ENCODE measurements at places on chromosomes 3 and 15. TPM values are rescaled to one million over a fixed set of nuclear protein-coding genes. Genes with fewer than 3 reads are reported as not detected.

GRCh38 chr15:38888701-38889221 lies 324.1 kb upstream of the RASGRP1 start:
- no peaks in the 10 kb centered on the region for H3K4me1 ChIP-seq
- no peaks in the 10 kb centered on the region for H3K27me3 ChIP-seq
- no peaks in the 10 kb centered on the region for H3K36me3 ChIP-seq
- H3K27ac ChIP-seq = no peak overlapping the region
- no peak for DNase-seq

DNA sequence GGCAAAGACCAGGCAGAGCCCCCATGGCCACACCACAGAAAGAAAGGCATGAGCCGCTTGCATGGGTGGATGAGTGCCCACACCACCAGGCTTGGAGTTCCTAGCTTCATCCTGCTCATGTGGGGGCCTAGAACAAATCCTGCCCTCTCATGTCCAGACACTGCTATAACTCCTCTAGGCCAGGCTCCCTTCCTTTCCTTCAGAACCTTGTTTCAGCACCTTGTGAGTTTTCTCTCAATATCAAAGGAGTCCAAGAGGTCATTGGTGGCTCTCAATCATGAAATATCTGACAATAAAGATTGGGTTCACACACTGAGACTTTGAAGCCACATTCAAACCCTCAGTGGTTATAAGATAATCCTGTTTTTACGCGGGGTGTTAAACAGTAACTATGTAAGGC lies 12.7 kb downstream of the SLC6A20 start:
- no peak for DNase-seq
- H3K4me3 ChIP-seq = no peak overlapping the region
- H3K4me1 ChIP-seq = no peaks in the 10 kb centered on the region
- no peaks in the 10 kb centered on the region for H3K27me3 ChIP-seq

DNA sequence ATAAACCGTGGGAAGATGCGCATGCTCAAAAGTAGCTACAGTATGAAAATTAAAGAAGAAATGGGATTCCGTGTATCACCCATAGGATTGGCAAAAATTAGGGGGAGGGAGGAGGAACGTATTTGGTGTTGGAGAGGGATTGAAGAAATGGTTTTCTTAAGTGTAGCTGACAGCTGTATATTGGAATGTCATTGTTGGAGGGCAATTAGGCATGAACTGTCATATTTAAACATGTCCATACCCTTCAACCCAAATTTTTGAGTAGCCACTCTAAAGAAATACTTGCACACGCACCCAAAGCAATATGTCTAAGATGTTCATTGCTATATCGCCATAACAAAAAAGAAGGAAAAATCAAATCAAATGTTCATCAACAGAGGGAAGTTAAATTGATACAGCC lies 144.7 kb downstream of the TLE3 start:
- no peak overlapping the region for H3K4me3 ChIP-seq
- no peak overlapping the region for H3K27ac ChIP-seq
- H3K36me3 ChIP-seq = no peaks in the 10 kb centered on the region
- no peaks in the 10 kb centered on the region for H3K4me1 ChIP-seq

- no peaks in the 10 kb centered on the region for H3K4me1 ChIP-seq
- no peak overlapping the region for H3K4me3 ChIP-seq
These were observed 32.0 kb downstream of the IL17RD start for GRCh38 chr3:57133157-57133556.

GRCh38 chr15:76588811-76589747 lies 252.5 kb downstream of the ISL2 start:
- no peak overlapping the region for H3K27ac ChIP-seq
- peaks cover 22% of the 10 kb centered on the region for H3K36me3 ChIP-seq
- H3K27me3 ChIP-seq = no peaks in the 10 kb centered on the region
- no peak for DNase-seq
- H3K4me3 ChIP-seq = no peak overlapping the region

GRCh38 chr3:194957743-194958240 lies 272.1 kb downstream of the FAM43A start:
- H3K27me3 ChIP-seq = peaks cover 4% of the 10 kb centered on the region
- peaks cover 8% of the 10 kb centered on the region for H3K4me1 ChIP-seq

- H3K27ac ChIP-seq = no peak overlapping the region
- H3K27me3 ChIP-seq = no peaks in the 10 kb centered on the region
- no peaks in the 10 kb centered on the region for H3K36me3 ChIP-seq
These were observed 214.5 kb downstream of the SLC9A9 start for GRCh38 chr3:143633816-143634215.

GRCh38 chr15:53482055-53482454 lies 277.4 kb downstream of the WDR72 start:
- no peak overlapping the region for H3K27ac ChIP-seq
- no peaks in the 10 kb centered on the region for H3K27me3 ChIP-seq
- no peaks in the 10 kb centered on the region for H3K4me1 ChIP-seq
- DNase-seq = no peak
- no peaks in the 10 kb centered on the region for H3K36me3 ChIP-seq

DNA sequence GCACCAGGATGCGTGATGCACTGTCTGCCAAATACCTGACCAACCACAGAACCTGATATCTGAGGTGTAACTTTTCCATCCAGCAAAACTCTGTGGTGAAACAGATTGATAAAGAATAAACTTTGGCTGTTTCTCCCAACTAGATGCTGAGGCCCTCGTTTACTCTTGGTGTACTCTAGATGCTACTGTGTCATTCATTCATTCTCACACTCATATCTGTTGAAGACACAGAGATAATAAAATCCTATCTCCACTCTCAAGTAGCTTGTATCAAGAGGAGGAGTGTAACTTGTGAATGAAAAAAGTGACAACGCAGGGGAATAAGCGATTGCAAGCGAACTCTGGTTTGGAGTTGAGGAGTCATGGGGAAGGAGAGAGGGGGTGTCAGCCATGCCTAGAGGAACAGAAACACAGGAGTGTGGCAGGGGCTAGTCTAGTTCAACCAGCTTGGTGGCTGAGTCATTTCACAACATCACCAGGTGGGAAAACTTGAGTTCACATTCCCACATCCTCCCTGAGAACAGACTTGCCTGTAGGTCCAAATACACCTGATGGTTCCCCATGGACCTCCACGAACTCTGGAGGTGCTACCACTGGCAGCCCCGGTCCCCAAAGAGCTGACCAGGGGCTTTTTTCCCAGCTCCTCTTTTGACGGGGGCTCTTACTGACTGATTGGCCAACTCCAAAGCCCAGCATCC lies 73.3 kb upstream of the SNRK start:
- no peak overlapping the region for H3K4me3 ChIP-seq
- peak overlapping the region; percentile 27 for H3K27ac ChIP-seq
- peaks cover 8% of the 10 kb centered on the region for H3K27me3 ChIP-seq

GRCh38 chr15:80967451-80967850 lies 22.2 kb downstream of the MESD start:
- H3K4me3 ChIP-seq = no peak overlapping the region
- H3K36me3 ChIP-seq = peaks cover 19% of the 10 kb centered on the region
- no peak overlapping the region for H3K27ac ChIP-seq

GRCh38 chr15:38698254-38698653 lies 133.6 kb upstream of the RASGRP1 start:
- H3K36me3 ChIP-seq = no peaks in the 10 kb centered on the region
- peaks cover 4% of the 10 kb centered on the region for H3K4me1 ChIP-seq
- no peak for DNase-seq

- H3K27ac ChIP-seq = no peak overlapping the region
- DNase-seq = no peak
- no peak overlapping the region for H3K4me3 ChIP-seq
- peaks cover 19% of the 10 kb centered on the region for H3K27me3 ChIP-seq
- H3K36me3 ChIP-seq = no peaks in the 10 kb centered on the region
These were observed 11.8 kb upstream of the FAM174B start for GRCh38 chr15:92667287-92667904.

DNA sequence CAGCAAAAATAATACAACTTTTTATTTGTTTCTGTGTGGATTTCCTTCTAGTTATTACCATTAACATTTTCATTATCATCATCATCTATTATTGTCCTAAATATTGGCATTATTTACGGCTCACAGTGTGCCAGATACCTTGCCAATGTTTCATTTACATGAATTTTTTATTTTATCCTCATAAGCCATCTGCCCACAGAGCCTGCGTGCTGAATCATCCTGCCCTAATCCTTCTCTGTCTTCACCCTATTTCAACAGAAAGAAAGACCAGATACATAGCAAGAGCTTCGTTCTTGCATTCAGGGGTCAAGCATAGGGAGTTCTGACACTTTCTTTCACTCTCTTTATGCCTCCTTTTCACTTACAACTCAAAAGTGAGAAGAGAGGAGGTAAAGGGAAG lies 82.0 kb downstream of the KCNMB2 start:
- H3K36me3 ChIP-seq = no peaks in the 10 kb centered on the region
- DNase-seq = no peak
- H3K4me3 ChIP-seq = no peak overlapping the region
- no peak overlapping the region for H3K27ac ChIP-seq

DNA sequence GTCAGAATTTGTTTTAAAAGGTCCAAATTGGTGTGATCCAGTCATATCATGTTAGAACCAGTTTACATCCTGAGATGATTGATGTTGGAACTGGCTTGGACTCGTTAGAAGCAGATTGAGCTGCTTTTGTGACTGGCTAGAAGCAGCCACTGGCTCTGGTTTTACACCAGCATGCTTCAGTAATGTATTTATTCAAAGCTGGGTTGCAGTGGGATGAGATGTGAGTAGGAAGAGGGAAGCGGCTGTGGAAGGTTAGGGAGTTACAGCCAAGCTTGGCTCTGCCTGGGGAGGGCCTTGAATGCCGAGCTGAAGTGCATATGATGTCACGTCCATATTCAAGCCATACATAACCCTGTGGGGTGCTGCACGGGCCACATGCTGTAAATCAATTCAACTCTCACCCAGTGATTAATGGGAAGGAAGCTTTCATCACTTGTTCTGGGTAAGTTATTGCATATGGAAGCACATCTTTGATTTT lies 104.0 kb upstream of the SMAD3 start:
- no peak for DNase-seq
- no peak overlapping the region for H3K4me3 ChIP-seq
- no peaks in the 10 kb centered on the region for H3K36me3 ChIP-seq
- no peak overlapping the region for H3K27ac ChIP-seq
- H3K27me3 ChIP-seq = no peaks in the 10 kb centered on the region

- H3K27me3 ChIP-seq = no peaks in the 10 kb centered on the region
- no peaks in the 10 kb centered on the region for H3K36me3 ChIP-seq
- H3K27ac ChIP-seq = no peak overlapping the region
These were observed 168.8 kb downstream of the ADAMTS9 start for GRCh38 chr3:64518950-64519349.

DNA sequence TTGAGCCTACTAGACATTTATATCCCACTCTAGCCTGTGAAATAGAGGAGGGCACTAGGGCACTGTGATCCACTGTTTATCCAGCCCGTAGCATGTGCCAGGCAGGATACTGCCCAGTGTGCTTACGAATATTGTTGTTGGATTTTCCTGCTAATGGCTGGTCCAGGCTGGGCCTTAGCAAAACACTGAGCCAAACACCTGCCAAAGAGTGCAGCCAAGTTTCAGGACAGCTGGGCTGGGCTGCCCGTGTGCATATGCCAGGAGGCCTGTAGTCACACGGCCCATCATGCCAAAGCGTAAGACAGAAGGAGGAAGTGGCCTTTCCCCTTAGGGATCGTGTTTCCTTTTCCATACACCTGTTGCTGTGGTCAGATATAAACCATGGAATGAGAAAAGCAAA lies 54.5 kb upstream of the ABHD10 start:
- no peak overlapping the region for H3K27ac ChIP-seq
- no peak for DNase-seq
- peaks cover 4% of the 10 kb centered on the region for H3K4me1 ChIP-seq
- peaks cover 35% of the 10 kb centered on the region for H3K36me3 ChIP-seq
- no peak overlapping the region for H3K4me3 ChIP-seq

DNA sequence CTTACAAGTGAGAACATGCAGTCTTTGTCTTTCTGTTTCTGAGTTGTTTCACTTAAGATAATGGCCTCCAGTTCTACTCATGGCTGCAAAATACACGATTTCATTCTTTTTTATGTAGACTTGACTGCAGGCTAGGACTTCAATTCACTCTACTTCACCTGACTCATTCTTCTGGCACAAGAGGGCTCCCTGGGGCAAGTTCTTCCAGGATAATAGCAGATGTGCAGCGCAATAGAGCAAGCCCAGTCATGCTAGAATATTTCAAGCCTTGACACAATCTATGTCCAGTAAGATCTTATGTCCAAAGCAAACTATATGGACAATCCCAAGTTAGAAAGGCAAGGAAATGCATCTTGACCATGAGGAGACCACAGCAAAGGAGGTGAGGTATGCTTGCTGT lies 211.7 kb upstream of the GADL1 start:
- H3K4me3 ChIP-seq = no peak overlapping the region
- no peaks in the 10 kb centered on the region for H3K27me3 ChIP-seq
- no peaks in the 10 kb centered on the region for H3K4me1 ChIP-seq
- no peaks in the 10 kb centered on the region for H3K36me3 ChIP-seq
- H3K27ac ChIP-seq = no peak overlapping the region
- no peak for DNase-seq

DNA sequence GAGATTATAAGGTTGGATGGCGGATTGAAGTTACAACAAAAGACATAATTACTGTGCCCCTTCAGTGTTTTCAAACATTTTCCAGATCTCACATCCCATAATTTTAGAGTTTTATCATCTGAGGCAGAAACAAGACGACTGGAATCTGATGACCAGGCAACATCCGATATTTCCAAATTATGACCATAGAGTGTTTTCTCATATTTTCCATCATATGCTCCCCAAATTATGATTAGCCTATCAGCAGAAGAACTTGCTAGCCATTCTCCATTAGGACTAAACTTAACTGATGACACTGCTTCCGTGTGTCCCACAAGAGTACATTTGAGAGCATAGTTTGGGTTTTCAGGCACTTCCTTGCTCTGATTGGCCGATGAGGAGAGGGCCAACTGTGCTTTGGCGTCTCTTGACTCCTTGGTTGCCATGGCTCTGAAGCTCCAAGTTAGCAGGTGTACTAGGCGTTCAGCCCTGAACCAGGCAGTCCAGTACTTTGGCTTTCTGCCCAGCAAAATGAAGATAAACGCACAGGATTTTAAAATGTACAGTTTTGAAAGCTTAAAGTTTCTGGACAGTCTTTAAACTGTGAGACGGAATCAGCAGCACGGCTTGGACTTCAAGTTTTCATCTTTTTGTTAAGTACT lies 638 bp downstream of the WDR5B start:
- H3K36me3 ChIP-seq = peaks cover 5% of the 10 kb centered on the region
- peak overlapping the region; percentile 99 for H3K4me3 ChIP-seq
- peak; percentile 46 for DNase-seq
- H3K27me3 ChIP-seq = no peaks in the 10 kb centered on the region

GRCh38 chr3:128341659-128342395 lies 124.9 kb downstream of the DNAJB8 start:
- DNase-seq = no peak
- H3K4me3 ChIP-seq = no peak overlapping the region
- no peaks in the 10 kb centered on the region for H3K27me3 ChIP-seq
- H3K27ac ChIP-seq = no peak overlapping the region
- H3K4me1 ChIP-seq = peaks cover under 1% of the 10 kb centered on the region
- peaks cover 7% of the 10 kb centered on the region for H3K36me3 ChIP-seq

- no peaks in the 10 kb centered on the region for H3K4me1 ChIP-seq
- DNase-seq = no peak
- no peaks in the 10 kb centered on the region for H3K36me3 ChIP-seq
- H3K27ac ChIP-seq = no peak overlapping the region
These were observed 357.2 kb downstream of the PDCD6IP start for GRCh38 chr3:34155666-34156065.

FAH gene
- 1.7 TPM for polyA plus RNA-seq

RPP25 gene
- polyA plus RNA-seq = 0.92 TPM

IL17RB gene
- 0.28 TPM for polyA plus RNA-seq

CYP1A2 gene
- polyA plus RNA-seq = not detected

CHRNA7 gene
- not detected for polyA plus RNA-seq

PRKCD gene
- 22.2 TPM for polyA plus RNA-seq

ARIH1 gene
- 24.4 TPM for polyA plus RNA-seq

ZPLD1 gene
- not detected for polyA plus RNA-seq

NDN gene
- not detected for polyA plus RNA-seq

APOD gene
- 1.9 TPM for polyA plus RNA-seq

GP9 gene
- polyA plus RNA-seq = 0.99 TPM
